GM23248 (cell line): ENCODE measurements at places on chromosomes 5 and 9. TPM values are rescaled to one million over a fixed set of nuclear protein-coding genes. Genes with fewer than 3 reads are reported as not detected.

- DNase-seq: no peak
Observed at GRCh38 chr9:131266266-131267229, 9.8 kb downstream of the FAM78A start.

The GPX3 gene
- total RNA-seq: 2.4 and 3.0 TPM in 2 replicates

GRCh38 chr9:99368341-99369326 lies 146.6 kb downstream of the SEC61B start:
- peak; percentile 84 for DNase-seq

DNA sequence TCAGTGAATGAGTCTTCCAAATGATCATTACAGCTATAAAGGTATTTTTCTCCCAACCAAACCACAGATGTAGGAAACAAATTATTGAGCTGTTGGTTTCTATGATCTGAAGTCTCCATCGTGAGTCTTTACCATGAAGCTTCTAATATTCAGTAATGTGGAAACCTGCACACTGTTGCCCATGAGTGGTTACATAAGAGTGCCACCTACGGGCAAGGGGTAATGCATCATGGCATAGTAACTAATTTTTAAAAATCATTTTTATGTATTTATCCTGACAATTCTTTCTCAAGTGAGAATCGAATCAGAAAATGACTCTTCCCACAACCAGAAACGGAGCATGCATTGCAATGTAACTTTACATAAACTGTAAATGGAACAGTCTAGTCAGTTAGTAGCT lies 282.5 kb upstream of the SMARCA2 start:
- DNase-seq: no peak

GRCh38 chr5:26942481-26942880 lies 95.9 kb downstream of the CDH9 start:
- DNase-seq: no peak

DNA sequence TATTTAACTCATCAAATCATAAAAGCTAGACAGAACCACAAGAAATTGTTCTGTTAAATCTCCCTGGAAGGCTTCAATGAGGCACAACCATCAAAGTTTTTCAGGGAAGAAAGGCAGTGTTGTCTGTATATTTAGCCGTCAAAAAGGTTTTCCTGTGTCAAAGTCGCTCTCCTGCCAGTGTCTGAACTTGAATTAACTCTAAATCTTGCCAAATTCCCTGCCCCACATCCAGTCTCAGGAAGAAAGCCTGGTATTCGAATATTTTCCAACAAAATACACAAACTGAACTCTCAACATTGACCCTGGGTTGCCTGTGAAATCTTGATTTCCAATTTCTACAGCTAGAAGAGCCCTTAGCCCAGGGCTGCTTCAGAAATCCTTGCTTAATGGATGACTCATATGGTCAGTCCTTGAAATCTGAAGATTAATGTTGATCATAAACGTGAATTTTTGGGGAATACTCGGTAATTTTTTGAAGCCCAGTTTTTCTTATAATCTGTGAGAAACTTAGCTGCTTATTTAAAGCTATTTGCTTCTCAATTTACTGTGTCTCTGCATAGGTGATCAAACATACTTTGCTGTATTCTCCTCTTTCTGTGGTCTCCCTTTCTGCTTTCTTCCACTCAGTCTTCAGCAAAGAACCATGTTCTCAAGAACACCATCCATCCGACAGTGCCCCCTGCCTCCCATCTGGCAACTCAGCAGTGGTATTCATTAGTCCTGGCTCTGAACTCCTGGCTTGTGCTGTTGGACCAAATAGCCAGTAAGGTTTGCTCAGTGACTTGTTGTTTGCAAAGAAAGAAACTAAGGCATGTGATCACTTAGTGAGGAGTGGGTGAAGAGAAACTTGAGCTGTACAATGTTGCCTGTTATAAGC lies 58.9 kb downstream of the NREP start:
- peak; percentile 74 for DNase-seq

GRCh38 chr5:94901191-94901979 lies 282.9 kb downstream of the SLF1 start:
- DNase-seq: peak; percentile 72

The SPATA31A3 gene
- total RNA-seq: not detected in 2 replicates

The FAM169A gene
- total RNA-seq: 0.22 TPM in 1 of 2 replicates, not detected in the other

- DNase-seq: peak; percentile 48
Observed at GRCh38 chr5:143594902-143595818, 191.7 kb upstream of the NR3C1 start.

- DNase-seq: peak; percentile 61
Observed at GRCh38 chr9:109251080-109251775, 69.6 kb downstream of the EPB41L4B start.

DNA sequence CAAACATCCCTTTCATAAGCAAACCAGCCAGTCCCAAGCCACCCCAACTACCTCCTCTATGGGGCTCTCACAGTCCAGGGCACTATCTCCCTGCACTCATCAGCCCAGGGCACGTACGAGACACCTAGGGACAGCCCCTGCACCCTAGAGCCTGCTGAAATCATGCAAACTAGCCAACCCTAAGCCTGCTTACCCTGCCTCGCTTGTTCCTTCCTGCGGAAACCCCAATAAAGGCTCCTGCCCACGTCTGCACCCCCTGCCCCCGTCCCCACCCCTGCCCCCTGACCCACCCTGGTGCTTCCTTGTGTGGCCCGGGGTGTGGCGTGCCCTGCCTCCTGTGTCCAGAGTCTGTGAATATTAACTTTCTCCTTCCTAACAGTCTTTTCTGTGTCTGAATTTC lies 135.9 kb downstream of the GADD45G start:
- DNase-seq: no peak

GRCh38 chr9:76588316-76588715 lies 129.3 kb downstream of the GCNT1 start:
- DNase-seq: no peak

DNA sequence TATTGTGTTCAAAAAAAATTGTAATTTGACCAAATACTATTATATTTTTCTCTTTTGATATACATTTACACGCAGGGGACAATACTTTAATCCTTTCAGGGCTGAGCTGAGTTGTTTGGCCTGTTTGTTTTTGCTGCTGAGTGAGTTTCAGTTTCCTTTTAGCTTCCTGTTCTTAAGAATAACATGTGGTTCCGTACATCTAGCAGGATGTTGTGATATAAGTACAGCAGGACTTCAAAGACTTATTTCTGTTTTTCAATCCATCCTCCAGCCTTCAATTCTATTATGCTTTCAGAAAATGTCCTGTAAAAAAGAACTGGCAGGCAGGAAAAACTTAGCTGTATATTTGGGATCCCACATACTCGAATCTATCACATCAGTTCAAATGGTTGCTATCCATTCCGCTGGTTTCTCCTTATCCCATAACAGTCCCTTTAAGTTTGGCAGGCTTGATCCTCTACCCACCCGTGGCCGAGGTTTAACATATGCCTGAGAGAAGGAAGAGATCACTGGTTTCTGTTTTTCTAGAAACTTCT lies 1037.3 kb upstream of the ACO1 start:
- DNase-seq: peak; percentile 30

- DNase-seq: no peak
Observed at GRCh38 chr5:165360784-165361542, 1855.5 kb downstream of the MAT2B start.

The CCDC171 gene
- total RNA-seq: 0.76 and 3.5 TPM in 2 replicates

DNA sequence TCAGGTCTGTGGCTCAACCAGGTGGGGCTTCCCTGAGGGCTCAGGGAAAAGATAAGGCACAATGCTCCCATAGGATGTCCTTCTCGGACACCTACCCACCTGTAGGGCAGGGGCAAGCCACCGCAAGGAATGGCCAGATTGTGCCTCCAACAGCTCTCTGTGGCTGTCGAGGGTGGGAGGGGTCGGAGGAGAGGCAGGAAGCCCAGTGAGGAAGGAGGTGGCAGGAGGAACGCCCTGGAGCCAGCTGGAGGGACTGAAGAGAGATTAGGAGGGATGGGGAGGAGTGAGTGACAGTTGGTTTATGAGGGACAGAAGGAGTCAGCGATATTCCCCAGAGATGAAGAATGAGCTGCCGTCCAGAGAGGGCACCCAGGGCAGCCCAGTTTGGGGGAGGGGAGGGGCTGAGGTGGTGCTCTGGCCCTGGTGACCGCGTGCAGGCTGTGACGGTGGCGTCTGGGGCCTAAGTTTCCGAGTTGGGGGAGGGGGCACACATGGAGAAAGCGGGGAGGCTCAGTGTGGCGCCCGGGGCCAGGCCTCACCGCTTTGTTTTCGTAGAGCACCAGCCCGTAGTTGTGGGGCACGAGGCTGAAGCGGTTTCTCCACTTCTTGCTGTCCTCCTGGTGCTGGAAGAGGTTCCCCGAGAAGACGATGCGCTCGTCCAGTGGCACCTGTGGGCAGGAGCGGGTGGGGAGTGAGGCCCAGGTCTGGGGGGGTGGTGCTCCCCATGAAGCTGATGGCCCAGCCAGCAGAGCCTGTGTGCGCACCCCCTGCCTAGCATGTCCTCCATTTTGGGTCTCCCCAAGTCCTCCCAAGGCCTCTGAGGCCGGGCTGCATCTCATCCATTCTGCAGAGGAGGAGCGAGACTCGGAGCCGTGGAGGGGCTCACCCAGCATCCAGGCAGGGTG lies 75.6 kb downstream of the LRSAM1 start:
- DNase-seq: no peak

The OR1Q1 gene
- total RNA-seq: not detected in 2 replicates

- peak; percentile 82 for DNase-seq
Observed at GRCh38 chr5:76601470-76601869, 21.7 kb downstream of the F2RL2 start.

The SKP1 gene
- 238 and 245 TPM in 2 replicates for total RNA-seq

The PIP5K1B gene
- not detected in 2 replicates for total RNA-seq

The SLC27A6 gene
- total RNA-seq: 0.32 TPM in 1 of 2 replicates, not detected in the other

DNA sequence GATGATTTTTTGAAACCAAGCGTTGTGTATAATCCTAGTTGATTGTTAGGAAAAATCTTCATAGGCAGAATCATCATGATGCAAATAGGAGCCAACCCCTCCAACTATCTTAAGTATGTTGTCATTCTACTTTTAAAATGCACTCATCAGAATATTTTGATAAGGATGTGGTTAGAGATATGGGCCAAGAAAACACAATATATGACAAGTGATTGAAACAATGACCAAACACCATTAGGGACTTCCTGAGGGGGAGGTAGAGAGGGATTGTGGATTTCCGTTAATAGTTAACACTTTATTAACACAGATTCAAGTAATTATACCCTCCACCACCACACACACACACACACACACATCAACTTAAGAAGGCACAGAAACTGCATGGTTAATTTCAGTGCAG lies 143.3 kb downstream of the ARSB start:
- DNase-seq: no peak

DNA sequence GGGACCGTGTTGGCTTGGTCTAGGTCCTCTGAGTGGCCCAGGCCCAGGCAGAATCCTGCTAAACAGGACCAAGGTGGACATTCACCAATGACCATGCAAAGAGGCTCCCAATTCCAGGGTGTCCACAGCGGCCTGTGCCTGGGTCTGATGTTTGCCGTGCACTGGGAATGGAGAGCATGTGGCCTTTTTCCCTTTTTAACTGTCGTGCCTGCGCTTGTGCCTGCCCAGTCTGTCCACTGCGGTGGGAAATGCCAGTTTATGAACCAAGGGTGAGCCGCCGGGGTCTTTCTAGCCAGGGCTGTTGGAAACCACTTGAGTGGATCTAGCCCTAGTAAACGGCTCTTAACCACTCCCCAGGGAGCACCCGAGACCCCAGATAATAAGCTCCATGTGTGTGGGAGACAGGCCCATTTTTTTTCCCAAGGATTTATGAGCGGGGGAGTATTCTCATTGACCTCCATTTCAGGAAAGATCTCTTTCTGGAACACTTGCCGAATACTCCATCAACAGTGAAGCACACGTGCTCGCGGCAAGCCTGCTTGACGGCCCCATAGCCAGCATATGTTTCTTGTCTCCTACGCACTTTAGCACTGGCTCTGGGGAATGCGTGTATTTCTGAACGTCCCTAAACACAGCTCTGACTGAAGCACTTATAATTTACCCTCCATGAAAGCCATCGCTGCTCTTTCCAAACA lies 93.2 kb upstream of the PHYKPL start:
- DNase-seq: no peak

The GPR151 gene
- not detected in 2 replicates for total RNA-seq

- DNase-seq: peak; percentile 43
Observed at GRCh38 chr9:134386951-134387831, 60.9 kb downstream of the RXRA start.

The NOTCH1 gene
- 5.2 and 5.7 TPM in 2 replicates for total RNA-seq

DNA sequence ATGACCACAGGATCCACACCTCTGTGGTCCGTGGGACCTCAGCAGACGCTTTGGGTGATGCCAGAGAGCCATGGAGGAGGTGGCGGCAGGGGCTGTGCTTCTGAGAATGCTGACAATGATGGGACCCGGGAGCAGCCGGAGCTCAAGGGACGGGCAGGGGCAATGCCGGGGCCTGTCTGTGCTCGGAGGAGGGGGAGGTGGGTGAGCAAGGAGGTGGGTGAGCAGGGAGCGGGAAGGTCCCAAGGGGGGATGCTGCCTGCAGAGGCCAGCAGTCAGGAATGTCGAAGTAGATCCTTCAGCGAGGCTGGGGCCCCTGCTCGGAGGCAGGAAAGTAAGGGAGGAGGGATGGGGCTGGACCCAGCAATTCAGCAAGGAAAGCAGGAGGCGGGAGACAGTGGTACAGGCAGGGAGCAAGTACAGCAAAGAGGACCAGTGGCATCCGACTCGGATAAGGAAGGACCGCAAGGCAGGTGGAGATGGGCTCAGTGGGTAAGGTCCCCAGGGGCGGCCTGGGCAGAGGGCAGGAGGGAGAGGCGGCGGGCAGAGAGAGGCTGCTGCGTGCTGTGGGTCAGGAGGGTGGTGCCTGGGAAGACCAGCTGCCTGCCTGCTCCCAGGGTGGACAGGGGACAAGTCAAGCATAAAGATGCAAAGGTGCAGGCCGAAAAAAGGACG lies 49.0 kb downstream of the ADAMTS2 start:
- DNase-seq: no peak

- no peak for DNase-seq
Observed at GRCh38 chr5:107618242-107618641, 52.5 kb downstream of the EFNA5 start.

- peak; percentile 4 for DNase-seq
Observed at GRCh38 chr9:6843742-6844141, 86.0 kb downstream of the KDM4C start.

GRCh38 chr9:110109333-110110092 lies 98.4 kb downstream of the C9orf152 start:
- DNase-seq: no peak

The DNAH5 gene
- 0.13 and 1.4 TPM in 2 replicates for total RNA-seq

DNA sequence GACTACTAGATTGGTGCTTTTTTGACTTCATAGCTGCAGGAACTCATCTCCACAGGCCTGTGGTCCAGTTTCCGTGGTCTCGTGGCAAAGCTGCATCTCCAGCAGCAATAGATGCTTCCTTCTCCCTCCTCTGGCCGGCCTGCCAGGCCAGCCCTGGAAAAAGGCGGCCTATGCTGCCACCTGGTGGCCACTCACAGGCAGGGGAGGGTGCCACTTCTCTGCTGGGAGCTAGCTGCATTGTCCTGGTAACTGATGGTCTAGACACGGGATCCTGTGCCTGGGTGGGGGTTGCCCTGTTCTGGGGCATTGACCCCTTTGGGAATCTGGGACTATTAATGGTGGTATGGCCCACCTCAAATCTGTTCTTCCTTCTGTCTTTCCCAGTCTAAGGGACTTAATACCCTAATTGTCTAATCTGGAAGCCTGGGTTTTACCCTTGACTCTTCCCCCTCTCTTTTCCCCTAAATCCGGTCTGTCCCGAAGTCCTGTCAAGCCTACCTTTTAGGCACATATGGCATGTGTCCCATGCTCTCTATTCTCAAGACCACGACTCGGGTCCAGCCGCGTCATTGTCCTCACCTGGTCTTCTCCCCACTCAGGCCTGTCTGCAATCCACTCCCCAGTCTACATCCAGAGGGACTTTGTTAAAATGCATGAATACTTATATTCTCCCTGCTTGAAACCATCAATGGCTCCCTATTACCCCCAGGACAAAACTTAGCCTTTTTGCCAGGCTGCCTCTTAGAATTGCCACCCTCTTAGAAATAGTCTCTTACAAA lies 20.1 kb upstream of the PTGS1 start:
- DNase-seq: peak; percentile 81

- peak; percentile 60 for DNase-seq
Observed at GRCh38 chr5:58466939-58467338, 7.1 kb upstream of the PLK2 start.
